ENCODE measurements at places on chromosomes 16 and 17. TPM values are rescaled to one million over a fixed set of nuclear protein-coding genes. Genes with fewer than 3 reads are reported as not detected.

KCNH6 gene
- not detected for total RNA-seq

TBC1D3G gene
- total RNA-seq, result not detected

GPR139 gene
- not detected for total RNA-seq

SYNGR3 gene
- 4.8 TPM for total RNA-seq

AOC3 gene
- 1.5 TPM for total RNA-seq

TBKBP1 gene
- 17.7 TPM for total RNA-seq

AOC2 gene
- total RNA-seq, result 0.99 TPM

TELO2 gene
- total RNA-seq, result 23.3 TPM

PLXDC1 gene
- 11.8 TPM for total RNA-seq

SP2 gene
- total RNA-seq, result 1.6 TPM

KLHL10 gene
- 0.29 TPM for total RNA-seq

GAN gene
- 5.1 TPM for total RNA-seq

NPIPB6 gene
- 6.1 TPM for total RNA-seq

NOG gene
- total RNA-seq, result not detected

GPR179 gene
- 0.17 TPM for total RNA-seq

ZNF319 gene
- 3.2 TPM for total RNA-seq

CNGB1 gene
- total RNA-seq, result not detected

ZG16 gene
- not detected for total RNA-seq

KRT10 gene
- total RNA-seq, result 3.5 TPM

WSB1 gene
- total RNA-seq, result 158 TPM

CDRT15L2 gene
- not detected for total RNA-seq

PLLP gene
- total RNA-seq, result not detected

MMP28 gene
- not detected for total RNA-seq

MT1F gene
- total RNA-seq, result 0.17 TPM

FA2H gene
- total RNA-seq, result not detected

SMIM36 gene
- total RNA-seq, result not detected

ZDHHC1 gene
- total RNA-seq, result 9.9 TPM

ENGASE gene
- total RNA-seq, result 11.2 TPM

CNTD1 gene
- total RNA-seq, result not detected

TNFRSF13B gene
- total RNA-seq, result not detected

CACNG1 gene
- not detected for total RNA-seq

NEUROD2 gene
- not detected for total RNA-seq

SECTM1 gene
- total RNA-seq, result 198 TPM

GAS7 gene
- total RNA-seq, result 8.4 TPM

PRSS21 gene
- total RNA-seq, result 2.0 TPM

CES3 gene
- 1.9 TPM for total RNA-seq

SOST gene
- not detected for total RNA-seq

GLP2R gene
- total RNA-seq, result under 0.01 TPM

CRYBA1 gene
- total RNA-seq, result 0.15 TPM

CCL17 gene
- total RNA-seq, result not detected

TBC1D3 gene
- not detected for total RNA-seq

LGALS9B gene
- total RNA-seq, result not detected
